Left renal pelvis (tissue), 4 donors: ENCODE measurements at places on chromosomes 5 and 9. TPM values are rescaled to one million over a fixed set of nuclear protein-coding genes. Genes with fewer than 3 reads are reported as not detected.

- DNase-seq: no peak
Measured at GRCh38 chr9:94693485-94694204, 32.9 kb upstream of the AOPEP start.

GRCh38 chr5:14168144-14168792 is 25.1 kb downstream of the TRIO start:
- DNase-seq: no peak

- DNase-seq: peak; percentile 69
Measured at GRCh38 chr9:71768388-71769174, at the start of gene CEMIP2. Gene CEMIP2 (minus strand): TSS chr9:71768513. CDS start chr9:71750373, 18,140 bp downstream.

- DNase-seq: peak; percentile 47
Measured at GRCh38 chr9:16309469-16310271, 560.8 kb downstream of the BNC2 start.

- no peak for DNase-seq
Measured at GRCh38 chr5:135651156-135651555, 72.4 kb upstream of the CXCL14 start.

GRCh38 chr5:44932922-44933585 is 124.3 kb downstream of the MRPS30 start:
- no peak for DNase-seq

DNA sequence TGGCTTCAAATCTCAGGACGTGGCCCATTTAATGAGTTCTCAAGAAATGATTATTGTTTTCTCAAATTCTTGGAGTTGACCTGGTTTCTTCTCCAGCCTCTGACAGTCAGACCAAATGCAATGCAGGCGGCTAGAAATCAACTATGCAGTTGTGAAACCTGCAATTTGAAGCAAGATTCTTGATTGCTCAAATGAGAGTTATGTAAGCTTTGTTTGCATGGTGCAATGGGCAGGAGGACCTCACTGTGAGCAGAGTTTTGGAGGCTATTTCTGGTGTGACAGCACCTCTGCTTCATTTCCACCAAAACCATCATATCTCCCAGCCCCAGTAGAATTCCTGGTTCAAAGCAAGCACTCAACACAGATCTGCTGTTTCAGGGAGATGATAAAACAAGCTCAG is 500.0 kb upstream of the KLF4 start:
- DNase-seq: no peak

DNA sequence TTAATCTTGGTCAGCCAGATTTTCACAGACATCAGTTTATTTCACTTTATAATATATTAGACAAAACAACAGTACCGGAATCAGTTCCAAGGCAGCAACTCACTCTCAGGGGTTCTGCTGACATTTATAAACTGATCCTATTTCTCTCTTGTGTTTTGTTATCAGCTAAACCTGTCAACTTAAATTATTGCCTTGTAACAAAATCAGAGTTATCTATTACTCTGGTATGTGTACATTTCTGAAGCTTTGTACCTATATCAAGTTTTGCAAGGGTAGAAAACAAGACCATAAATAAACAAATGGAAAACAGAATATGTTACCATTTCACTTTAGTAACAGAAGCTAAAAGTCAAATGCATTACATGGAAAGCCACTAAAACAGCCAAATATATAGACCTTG is 122.1 kb downstream of the SIL1 start:
- DNase-seq: peak; percentile 29

GRCh38 chr5:81016116-81016515 is 56.0 kb downstream of the RASGRF2 start:
- DNase-seq: no peak

GRCh38 chr5:38905516-38905915 is 59.7 kb downstream of the OSMR start:
- no peak for DNase-seq

- no peak for DNase-seq
Measured at GRCh38 chr5:59732301-59732700, 161.2 kb downstream of the PDE4D start.

DNA sequence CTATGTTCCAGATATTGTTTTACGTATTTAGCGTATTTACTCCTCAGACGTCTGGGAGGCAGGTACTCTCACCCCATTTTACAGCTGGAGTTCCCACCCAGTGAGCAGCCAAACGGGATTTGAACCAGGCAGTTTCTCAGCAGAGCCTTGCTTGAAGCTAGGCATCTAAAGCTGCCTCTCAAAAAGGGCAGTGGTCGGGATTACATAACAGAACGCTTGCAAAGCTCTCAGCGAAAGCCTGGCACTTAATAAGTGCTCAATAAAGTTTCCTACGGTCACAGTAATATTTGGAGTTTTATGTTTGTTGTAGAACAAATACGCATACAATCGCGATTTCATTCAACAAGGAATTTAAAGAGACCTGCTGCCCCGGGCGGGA is 286 bp upstream of the BSPRY start:
- DNase-seq: no peak

GRCh38 chr9:72843520-72844439 is 109.1 kb downstream of the ALDH1A1 start:
- no peak for DNase-seq

GRCh38 chr9:123718188-123718587 is 211.7 kb downstream of the DENND1A start:
- DNase-seq: no peak

GRCh38 chr9:112382501-112383364 is 2.8 kb downstream of the HSDL2 start:
- DNase-seq: no peak

DNA sequence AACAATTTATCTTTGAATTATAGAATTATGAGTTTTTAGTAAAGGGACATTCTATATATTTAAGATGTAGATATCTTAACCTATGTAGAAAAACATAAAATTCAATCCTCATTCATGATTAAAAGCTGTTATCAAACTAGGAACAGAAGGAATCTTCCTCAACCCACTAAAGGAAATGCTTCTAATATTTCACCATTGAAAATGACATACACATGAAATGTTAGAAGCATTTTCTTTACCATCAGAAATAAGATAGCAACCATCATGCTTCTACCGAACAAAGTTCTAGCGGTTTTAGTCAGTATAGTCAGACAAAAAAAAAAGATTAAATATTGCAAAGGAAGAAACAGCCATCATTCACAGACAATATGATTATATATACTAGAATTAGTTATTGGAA is 32.2 kb downstream of the SHOC1 start:
- no peak for DNase-seq

DNA sequence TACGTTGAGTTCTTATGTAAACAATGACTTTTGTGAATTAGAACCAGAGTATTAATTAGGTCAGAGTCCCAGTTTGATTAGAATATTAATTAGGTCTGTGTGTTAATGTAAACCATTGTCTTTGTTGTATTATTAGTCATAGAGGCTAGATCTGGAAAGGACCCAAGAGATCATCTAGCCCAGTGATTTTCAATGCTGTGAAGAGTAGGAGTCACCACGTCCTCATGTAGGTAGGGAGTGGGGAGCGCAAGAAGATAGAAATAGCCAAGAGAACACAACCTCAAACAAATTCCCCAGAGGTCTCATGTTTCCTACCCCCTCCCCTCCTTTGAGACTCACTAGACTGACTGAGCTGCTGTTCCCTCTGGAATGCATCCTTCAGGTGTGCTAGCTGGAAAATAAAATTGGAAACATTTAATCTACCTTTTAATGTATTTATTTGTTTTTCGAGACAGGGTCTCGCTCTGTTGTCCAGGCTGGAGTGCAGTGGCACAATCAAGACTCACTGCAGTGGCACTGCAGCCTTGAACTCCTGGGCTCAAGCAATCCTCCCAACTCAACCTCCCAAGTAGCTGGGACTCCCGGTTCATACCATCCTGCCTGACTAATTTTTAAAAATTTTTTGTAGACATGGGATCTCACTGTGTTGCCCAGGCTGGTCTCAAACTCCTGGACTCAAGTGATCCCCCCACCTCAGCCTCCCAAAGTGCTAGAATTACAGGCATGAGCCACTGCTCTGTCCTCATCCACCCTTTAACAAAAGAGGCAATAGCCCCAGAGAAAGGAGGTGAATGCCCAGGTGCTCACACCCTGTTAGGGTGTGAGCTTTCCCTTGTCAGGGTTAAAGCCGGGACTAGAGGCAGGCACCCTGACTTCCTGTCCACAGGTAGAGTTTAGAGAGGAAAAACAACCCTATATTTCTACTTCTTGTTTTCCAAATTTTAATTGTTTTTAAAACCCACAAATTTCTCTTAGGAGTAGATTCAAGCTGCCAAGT is 92.9 kb downstream of the INIP start:
- no peak for DNase-seq

GRCh38 chr5:175920231-175920811 is 47.8 kb downstream of the THOC3 start:
- no peak for DNase-seq

The CDH9 gene
- polyA plus RNA-seq: 19.9 TPM

The FBP1 gene
- 52.5 TPM for polyA plus RNA-seq

The ENTPD2 gene
- 7.5 TPM for polyA plus RNA-seq

The CD180 gene
- 2.0 TPM for polyA plus RNA-seq

The TMEM171 gene
- polyA plus RNA-seq: 5.7 TPM

The FBP2 gene
- 0.17 TPM for polyA plus RNA-seq

The KIF20A gene
- 44.4 TPM for polyA plus RNA-seq

The ANKRD20A1 gene
- 0.81 TPM for polyA plus RNA-seq

The RNF180 gene
- polyA plus RNA-seq: 14.5 TPM

The SVEP1 gene
- 5.4 TPM for polyA plus RNA-seq

The NDUFS6 gene
- polyA plus RNA-seq: 35.4 TPM

The REEP5 gene
- polyA plus RNA-seq: 61.1 TPM

The GAPT gene
- 1.3 TPM for polyA plus RNA-seq

The GALNT10 gene
- 39.4 TPM for polyA plus RNA-seq

The SLC27A6 gene
- polyA plus RNA-seq: 1.6 TPM

The FOXI1 gene
- polyA plus RNA-seq: 0.11 TPM
